GM12892 (cell line): ENCODE measurements at places on chromosomes 13 and 19.

DNA sequence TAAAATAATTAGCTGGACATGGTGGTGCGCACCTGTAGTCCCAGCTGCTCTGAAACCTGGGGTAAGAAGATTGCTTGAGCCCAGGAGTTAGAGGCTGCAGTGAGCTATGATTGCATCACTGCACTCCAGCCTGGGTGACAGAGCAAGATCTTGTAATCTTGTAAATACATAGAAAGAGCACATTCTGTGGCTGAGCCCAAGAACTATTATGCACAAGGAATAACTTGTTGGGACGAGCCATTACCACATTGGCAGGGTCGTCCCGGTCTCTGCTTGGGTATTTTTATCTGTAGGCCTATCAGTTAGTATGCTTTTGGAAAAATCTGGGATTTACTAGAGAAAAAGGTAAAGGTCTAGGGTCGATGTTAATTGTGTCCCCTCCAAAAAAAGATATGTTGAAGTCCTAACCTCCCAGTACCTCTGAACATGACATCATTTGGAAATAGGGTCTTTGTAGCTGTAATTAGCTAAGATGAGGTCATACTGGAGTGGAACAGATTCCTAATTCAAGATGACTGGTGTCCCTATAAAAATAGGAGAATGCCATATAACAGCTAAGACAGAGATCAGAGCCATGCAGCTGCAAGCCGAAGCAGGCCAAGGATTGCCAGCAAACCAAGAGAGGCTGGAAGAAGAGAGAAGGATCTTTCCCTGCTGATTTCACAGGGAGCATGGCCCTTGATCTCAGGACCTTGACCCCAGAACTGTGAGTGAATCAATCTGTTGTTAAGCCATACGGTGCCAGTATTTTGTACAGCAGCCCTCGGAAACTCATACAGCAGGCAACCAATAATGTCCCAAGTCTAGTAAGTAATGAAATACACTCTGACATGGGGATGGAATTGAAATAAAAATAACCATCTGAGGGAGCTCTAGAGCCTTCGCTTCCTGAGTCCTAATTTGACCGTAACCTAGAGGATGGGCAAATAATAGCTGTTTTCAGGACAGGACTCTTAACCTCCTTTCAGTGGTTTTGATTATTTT lies 77.0 kb downstream of the TM9SF2 start:
- no peak for DNase-seq

- DNase-seq: no peak
Observed at GRCh38 chr13:86825410-86825809, 845.8 kb upstream of the SLITRK5 start.

DNA sequence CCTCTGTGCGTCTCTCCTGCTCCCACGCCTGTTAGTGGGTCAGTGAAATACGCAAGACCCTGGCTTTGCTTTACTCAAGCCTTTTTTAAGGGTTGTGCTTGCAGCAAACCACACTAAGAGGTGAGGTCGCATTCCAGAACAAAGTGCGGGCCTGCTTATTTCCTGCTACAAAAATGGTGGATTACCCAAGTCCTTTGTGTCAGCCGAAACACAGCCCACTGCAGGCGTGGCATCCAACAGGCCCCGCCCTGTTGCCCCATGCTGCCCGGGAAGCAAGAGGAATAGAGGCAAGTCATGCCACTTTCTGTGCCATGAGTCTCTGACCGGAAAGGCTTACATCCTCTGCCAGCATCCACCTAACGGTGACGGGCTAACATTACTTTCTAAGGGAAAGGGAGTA lies 7.7 kb upstream of the IRS2 start:
- DNase-seq: no peak

DNA sequence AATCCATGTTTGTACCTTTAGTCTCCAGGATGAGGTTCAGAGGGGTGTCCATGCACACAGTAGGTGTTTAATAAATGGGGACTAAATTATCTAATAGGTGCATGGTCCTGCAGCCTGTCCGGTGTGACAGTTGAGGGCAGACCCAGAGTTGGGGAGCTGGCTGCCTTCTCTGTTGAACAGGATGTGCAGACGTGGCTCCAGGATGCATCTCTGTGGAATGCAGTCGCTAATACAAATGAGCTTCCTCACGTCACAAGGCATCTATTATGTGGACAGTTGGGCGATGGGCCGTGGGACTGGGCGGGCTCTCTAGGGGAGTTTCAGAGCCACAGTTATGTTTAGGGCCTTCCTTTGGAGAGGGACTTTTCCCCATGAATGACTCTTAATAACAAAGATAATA lies 71.0 kb downstream of the SIPA1L3 start:
- no peak for DNase-seq

- DNase-seq: no peak
Observed at GRCh38 chr13:33543631-33544265, 258.2 kb upstream of the STARD13 start.

DNA sequence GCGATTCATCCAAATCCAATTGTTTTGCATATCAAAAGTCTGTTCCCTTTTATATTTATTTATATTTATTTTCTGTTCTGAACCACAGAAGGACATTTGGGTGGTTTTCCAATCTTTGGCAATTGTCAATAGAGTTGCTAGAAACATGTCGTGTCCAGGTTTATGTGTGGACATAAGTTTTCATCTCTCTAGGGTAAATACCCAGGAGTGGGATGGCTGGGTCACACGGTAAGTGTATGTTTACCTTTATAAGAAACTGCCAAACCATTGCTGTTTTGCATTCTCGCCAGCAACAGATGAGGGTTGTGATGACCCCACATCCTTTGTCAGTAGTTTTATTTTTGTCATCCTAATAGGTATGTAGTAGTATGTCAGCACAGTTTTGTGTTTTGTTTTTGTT lies 12.5 kb downstream of the AP1M1 start:
- DNase-seq: no peak

DNA sequence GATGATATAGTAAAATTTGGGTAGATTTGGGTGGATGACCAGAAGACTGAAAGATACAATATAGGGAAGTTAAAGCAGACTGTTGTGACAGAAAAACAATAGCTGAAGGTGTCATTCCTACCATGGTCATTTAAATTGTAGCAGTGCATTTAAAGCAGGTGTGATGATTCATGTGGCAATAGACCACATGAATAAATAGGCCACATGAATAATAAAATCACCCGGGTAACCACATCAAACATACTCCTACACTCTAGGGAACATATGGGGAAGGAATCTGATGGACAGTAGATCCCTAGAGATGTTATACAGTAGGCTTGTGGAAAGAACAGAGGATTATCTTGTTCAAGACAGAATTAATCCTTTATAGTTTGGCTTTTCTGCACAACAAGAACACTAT lies 392.6 kb downstream of the SLITRK5 start:
- no peak for DNase-seq

GRCh38 chr13:30864433-30865122 lies 41.5 kb upstream of the MEDAG start:
- DNase-seq: no peak

DNA sequence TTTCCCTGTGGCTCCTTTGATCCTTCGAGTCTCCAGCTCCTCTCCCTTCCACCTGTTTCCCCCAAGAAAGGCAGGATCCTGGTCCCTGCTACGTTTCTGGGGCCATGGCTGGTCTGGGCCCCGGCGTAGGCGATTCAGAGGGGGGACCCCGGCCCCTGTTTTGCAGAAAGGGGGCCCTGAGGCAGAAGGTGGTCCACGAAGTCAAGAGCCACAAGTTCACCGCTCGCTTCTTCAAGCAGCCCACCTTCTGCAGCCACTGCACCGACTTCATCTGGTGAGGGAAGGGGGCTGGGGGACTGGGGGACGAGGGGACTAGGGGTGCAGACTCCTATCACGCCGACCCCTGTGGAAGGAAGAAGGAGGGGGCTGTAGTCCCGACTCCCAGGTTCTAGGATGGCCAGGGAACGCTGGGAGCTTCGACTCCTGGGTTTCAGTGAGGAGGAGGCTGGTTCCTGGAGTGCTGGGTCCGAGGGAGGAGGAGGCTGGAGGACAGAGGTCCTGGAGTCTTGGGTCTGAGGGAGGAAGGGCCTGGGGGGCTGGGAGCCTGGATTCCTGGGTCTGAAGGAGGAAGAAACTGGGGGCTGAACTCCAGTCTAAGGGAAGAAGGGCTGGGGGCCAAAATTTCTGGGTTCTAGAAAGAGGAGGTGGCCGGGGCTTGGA lies 524 bp downstream of the PRKCG start:
- DNase-seq: no peak

- DNase-seq: no peak
Observed at GRCh38 chr13:77832339-77833100, 86.1 kb downstream of the EDNRB start.

GRCh38 chr19:5205937-5206750 lies 134.5 kb downstream of the PTPRS start:
- no peak for DNase-seq

- DNase-seq: no peak
Observed at GRCh38 chr19:21610341-21610740, 104.9 kb downstream of the ZNF429 start.

DNA sequence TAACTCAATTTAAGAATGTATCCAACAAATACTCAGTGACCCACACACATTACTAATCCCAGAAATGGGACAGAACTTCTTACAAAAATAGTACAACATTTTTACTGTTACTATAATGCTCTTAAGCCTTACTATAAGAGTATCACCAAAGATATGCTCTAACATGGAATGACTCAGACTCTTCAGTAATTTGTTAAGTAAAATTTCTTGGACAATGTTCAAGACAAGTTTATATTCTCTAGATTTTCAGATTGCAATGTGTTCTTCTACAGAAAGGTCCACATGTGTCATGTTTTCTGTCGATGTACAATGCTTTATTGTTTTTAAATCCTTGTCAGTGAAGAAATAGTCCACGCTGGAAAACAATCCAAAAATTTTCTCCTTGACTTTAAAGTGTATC lies 66.3 kb upstream of the RFXAP start:
- DNase-seq: no peak

DNA sequence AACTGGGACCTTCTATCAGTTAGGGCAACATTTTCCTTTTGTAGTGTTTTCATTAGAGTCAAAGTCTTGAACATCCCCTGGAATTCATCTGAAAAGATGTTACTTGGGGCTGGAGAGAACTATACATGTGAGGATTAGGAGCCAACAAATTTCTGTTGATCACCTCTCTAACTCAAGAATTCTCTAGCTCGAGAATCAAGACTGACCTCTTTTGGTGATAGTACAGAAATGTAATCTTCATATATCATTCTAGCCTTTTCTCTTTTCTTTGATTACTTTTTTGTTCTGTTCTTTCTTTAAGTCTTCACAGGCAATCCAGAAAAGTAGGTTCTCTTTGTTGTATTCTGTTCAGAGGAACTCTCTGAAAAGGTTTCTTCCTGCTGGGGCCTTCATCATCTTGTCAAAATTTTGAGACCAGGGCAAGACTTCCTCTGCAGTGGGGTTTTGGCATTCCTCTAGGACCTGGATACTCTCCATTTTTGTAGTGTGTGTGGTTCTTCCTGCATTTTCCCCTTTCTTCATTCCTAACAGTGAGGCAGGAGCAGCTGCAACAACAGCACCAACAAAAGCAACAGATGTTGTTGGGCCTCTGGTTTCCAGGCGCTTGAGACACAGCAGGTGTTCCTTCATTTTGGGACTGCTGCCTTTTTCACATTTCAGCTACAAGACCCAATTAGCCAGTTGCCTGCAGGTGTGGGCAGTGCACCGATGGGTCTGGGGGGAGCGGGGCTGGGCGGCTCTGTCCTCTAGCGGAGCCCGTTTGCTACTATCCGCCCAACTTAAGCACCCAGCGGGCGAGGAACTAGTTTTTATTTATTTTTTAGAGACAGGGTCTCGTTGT lies 26.2 kb downstream of the ELF1 start:
- DNase-seq: no peak
